ENCODE measurements at places on chromosomes 1 and 21. TPM values are rescaled to one million over a fixed set of nuclear protein-coding genes. Genes with fewer than 3 reads are reported as not detected.

DNA sequence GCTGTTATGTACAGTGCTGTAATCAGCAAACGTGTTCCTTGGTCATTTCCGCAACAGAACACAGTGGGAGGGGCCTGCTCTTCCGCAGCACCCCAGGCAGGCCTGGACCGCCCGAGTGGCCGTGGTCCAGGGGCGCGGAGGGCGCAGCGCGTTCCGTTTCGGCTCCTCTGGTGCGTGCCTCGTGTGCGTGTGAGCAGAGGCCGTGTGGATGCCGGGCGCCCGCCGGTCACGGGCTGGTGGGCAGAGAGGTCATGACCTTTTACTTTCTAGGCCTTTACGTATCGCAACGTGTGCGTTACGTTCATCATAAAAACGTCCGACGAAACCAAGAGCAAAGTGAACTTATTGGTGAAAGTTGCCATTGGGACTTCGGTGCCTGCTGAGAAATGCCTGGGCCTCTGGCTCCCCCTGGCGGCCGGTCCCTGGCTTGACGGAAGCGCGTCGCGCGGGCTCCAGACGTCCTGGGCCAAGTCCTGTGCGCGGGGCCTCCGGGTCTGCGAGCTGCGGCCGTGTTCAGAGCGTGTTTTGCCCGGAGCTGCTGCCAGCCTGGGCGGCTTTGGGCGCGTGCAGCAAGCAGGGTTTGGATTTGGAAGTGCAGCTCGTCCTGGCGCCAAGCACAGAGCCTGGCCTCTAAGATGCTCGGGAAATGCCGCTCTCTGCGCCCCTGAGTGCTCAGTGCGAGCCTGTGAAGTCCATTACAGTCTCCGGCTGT is 34.4 kb downstream of the COL18A1 start:
- DNase-seq: peak; percentile 56

DNA sequence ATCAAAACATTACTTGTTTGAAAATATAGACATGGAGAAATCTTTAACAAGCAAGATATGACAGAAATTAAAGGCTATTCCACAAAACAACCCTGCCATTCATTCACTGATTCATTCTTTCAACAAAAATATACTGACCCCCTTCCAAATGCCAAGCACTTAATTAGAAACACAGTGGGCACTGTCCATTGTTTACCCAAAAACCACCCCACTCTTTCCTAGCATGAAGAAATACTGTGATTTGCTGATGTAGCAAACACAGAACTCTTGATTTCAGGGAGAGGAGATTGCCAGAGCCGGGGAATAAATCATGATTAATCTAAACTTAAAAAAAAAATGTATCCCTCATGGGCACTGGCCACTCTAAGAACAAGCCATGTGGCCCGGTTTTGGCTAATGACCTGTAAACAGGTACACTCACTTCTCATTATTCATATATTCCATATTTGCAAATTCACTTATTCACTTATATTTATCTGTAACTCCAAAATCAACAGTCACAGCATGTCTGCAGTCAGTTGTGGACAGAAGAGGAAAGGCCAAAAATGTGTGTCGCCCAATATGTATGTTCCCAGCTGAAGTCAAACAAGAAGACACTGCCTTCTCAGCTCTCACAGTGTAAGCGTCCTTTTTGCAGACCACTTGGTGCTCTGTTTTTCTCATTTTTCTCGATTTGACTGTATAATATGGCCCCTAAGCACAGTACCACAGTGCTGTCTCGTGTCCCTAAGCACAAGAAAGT is 133.1 kb downstream of the SMYD3 start:
- DNase-seq: no peak

- no peak for DNase-seq
Measured at GRCh38 chr1:21318714-21319159, 28.5 kb upstream of the ECE1 start.

DNA sequence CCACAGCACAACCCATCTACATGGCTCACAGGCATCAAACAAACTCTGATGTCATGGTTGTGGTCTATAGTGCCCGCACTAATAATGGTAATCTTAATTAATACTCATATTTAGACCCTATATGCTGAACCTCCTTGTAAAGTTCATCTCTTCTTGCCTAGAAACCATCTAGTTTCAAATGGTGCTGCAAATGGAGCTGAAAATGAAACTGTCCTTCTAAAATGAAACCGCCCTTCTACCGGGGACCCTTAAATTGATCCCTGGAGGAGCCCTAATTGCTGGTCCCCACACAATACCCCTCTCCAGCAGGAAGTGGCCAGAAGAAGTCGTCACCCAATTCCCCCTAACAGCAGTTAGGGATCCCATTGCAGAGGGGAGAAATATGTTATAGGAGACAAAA is 612.6 kb downstream of the MRPL39 start:
- no peak for DNase-seq

The TCHHL1 gene
- not detected for polyA plus RNA-seq

The NR5A2 gene
- polyA plus RNA-seq: not detected

The TIPRL gene
- polyA plus RNA-seq: 28.0 TPM

Data from foreskin keratinocyte (primary cell).